Posterior vena cava (tissue), 2 donors: ENCODE measurements at places on chromosomes 2 and 18. TPM values are rescaled to one million over a fixed set of nuclear protein-coding genes. Genes with fewer than 3 reads are reported as not detected.

DNA sequence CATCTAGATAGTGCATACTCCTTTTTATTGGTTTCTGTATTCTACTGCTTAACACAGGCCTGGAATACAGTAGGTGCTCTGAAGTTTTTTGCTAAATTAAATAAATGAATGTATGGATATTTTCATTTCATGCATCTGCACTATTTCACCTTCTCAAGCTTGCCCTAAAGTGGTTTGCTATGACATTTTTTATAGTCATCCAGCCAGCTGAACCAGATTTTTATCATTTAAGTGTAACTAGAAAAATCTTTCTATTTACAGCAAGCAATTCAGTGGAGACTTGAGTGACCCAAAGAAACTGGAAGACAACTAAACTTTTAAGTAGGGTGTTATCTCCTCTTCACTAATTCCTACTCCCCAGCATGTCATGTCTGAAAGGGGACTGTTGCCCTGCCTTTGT lies 354.9 kb downstream of the OSR1 start:
- DNase-seq, result no peak

DNA sequence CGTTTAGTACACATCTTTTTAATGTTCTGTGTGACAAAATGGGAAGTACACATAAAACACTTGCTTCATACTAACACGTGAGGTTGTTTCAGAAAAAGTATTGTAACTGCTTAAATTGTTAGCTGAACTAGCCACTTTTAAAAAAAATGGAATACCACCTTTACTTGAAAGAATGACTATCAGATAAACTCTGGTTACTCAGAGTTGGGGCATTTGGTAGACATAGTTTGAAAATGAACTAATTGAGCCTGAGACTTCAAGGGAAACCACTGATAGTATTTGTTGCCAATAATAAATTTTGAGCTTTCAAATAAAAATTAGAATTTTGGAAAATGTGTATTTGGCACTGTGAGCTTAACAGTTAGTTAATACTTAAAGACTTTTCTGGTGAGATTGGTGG lies 103.0 kb upstream of the FBXO11 start:
- DNase-seq, result no peak

DNA sequence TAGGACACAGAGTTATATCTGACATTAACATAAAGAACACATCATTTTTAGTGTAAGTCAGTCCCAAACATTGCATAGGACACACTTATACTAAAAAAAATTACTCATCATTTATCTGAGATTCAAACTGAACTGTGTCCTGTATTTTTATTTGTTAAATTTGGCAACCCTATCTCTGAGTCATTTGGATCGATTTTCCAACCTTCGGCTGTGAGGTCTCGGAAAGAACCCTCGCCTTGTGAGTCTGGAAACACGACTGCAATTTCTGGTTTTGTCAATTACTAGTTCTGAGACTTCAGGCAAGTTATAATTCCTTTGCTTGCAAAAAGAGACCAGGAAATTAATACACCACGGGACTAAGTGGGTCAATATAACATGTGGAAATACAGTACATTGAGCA lies 14.0 kb downstream of the ATP8B1 start:
- DNase-seq, result no peak

- no peak for DNase-seq
Measured at GRCh38 chr18:61980355-61980754, 87.5 kb upstream of the RNF152 start.

The MYCN gene
- 1.1 TPM for total RNA-seq

The AQP12B gene
- total RNA-seq, result 0.19 TPM
